ENCODE measurements at places on chromosomes 2 and 18. TPM values are rescaled to one million over a fixed set of nuclear protein-coding genes. Genes with fewer than 3 reads are reported as not detected.

Gene IL18R1
- 40.3 TPM for total RNA-seq

Gene REG1B
- total RNA-seq, result not detected

Gene UGT1A5
- total RNA-seq, result not detected

Gene TCF7L1
- total RNA-seq, result not detected

Gene RGPD4
- total RNA-seq, result 0.61 TPM

Gene CCDC102B
- total RNA-seq, result 4.7 TPM

Gene TCF23
- total RNA-seq, result not detected

Gene CLEC4F
- total RNA-seq, result not detected

Gene SRSF7
- total RNA-seq, result 315 TPM

Gene CDH19
- not detected for total RNA-seq

Gene ABHD1
- 0.77 TPM for total RNA-seq

Gene CCDC74A
- total RNA-seq, result 4.8 TPM

Gene CPO
- total RNA-seq, result not detected

Gene COL4A3
- total RNA-seq, result not detected

Gene KIF1A
- total RNA-seq, result 2.0 TPM

Gene PMAIP1
- total RNA-seq, result 25.3 TPM

Gene TXNDC2
- not detected for total RNA-seq

Gene KLHL30
- total RNA-seq, result not detected

Gene AOX1
- not detected for total RNA-seq

All from activated naive CD8-positive, alpha-beta T cell treated with anti-CD3 and anti-CD28 coated beads, Interleukin-2, amount 10 ng/mL, durations not matched to agents 7 days and 5 days (primary cell).